ENCODE measurements at places on chromosomes 6 and 20. TPM values are rescaled to one million over a fixed set of nuclear protein-coding genes. Genes with fewer than 3 reads are reported as not detected.

LZTS3 gene
- 6.1 TPM for total RNA-seq

SALL4 gene
- not detected for total RNA-seq

EEF1A2 gene
- total RNA-seq, result 11.0 TPM

TMC2 gene
- total RNA-seq, result not detected

ELOVL5 gene
- total RNA-seq, result 131 TPM

Measured in placental epithelial cell (primary cell).